Neural crest cell (in vitro differentiated cells): ENCODE measurements at places on chromosomes 2 and 18. TPM values are rescaled to one million over a fixed set of nuclear protein-coding genes. Genes with fewer than 3 reads are reported as not detected.

DNA sequence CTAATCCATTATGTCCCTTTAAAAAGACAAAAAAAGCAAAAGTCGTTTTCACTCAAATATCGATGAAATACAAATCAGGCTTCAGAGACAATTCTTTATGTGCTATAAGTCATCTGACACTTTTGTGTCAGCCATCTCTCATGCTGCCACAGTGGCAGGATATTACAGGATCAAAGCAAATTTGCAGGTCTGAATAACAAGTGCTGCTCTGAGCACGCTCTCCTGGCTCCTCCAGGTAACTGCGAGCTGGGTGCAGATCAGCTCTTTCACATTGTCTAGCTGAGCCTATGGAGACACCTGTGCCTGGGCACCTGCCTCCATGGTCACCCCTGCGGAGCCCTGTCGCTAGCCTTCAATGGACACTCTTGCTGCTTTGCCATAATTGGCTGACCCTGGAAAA lies 250.2 kb upstream of the RAB12 start:
- H3K4me3 ChIP-seq: no peak overlapping the region
- no peak overlapping the region for H3K27ac ChIP-seq
- DNase-seq: no peak
- peaks cover 13% of the 10 kb centered on the region for H3K27me3 ChIP-seq
- peaks cover 7% of the 10 kb centered on the region for H3K4me1 ChIP-seq

GRCh38 chr2:231923951-231924888 lies 2.0 kb downstream of the NPPC start:
- peaks cover 48% of the 10 kb centered on the region for H3K27me3 ChIP-seq
- peaks cover 6% of the 10 kb centered on the region for H3K36me3 ChIP-seq
- peaks cover 38% of the 10 kb centered on the region for H3K4me1 ChIP-seq
- no peak for DNase-seq
- H3K4me3 ChIP-seq: peak overlapping the region; percentile 89
- H3K27ac ChIP-seq: no peak overlapping the region

The CCDC68 gene
- not detected in 2 replicates for total RNA-seq

The AKAIN1 gene
- not detected in 2 replicates for total RNA-seq

DNA sequence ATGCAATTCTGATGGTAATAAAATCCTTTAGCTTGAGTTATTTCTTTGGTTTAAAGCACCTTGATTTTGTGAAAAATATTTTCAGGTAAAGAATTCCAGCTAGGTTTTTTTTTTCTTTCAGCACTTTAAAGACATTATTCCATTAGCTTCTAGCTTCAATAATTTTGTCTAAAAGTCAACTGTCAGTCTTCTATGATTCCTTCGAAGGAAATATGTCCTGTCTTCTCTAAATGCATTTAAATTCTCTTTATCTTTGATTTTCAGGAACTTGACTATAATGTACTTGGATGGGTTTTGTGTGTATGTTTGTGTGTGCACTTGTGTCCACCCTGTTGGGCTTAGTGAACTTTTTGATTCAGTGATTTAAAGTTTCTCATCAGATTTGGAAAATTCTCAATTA lies 4.7 kb downstream of the LONRF2 start:
- no peak overlapping the region for H3K27ac ChIP-seq
- H3K27me3 ChIP-seq: peaks cover 21% of the 10 kb centered on the region
- DNase-seq: no peak
- no peak overlapping the region for H3K4me3 ChIP-seq

The SPATA3 gene
- not detected in 2 replicates for total RNA-seq

- no peaks in the 10 kb centered on the region for H3K4me1 ChIP-seq
- no peak for DNase-seq
- H3K27me3 ChIP-seq: no peaks in the 10 kb centered on the region
- no peak overlapping the region for H3K4me3 ChIP-seq
- no peak overlapping the region for H3K27ac ChIP-seq
Observed at GRCh38 chr2:79757526-79757925, 244.7 kb downstream of the CTNNA2 start.

The IL36G gene
- not detected in 2 replicates for total RNA-seq

DNA sequence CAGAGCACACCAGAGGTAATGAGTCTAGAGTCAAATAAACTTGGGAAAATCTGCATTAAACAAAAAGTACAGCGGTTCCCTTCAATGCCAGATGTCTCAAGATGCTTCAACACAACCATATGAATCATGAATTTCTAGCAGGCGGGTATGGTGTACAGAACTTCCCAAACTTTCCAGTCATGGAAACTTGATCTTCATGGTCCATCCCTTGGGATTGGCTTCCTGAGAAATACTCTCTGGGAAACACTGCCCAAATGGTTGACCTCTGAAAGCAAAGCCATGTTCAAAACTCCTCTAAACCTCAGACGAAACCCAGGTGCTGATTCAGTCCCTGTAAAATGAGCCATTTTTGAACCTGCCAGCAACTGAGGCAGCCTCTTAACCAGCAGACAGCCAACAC lies 16.4 kb upstream of the TMEM247 start:
- H3K4me1 ChIP-seq: peaks cover 9% of the 10 kb centered on the region
- H3K4me3 ChIP-seq: no peak overlapping the region
- peaks cover 2% of the 10 kb centered on the region for H3K27me3 ChIP-seq
- no peak for DNase-seq

DNA sequence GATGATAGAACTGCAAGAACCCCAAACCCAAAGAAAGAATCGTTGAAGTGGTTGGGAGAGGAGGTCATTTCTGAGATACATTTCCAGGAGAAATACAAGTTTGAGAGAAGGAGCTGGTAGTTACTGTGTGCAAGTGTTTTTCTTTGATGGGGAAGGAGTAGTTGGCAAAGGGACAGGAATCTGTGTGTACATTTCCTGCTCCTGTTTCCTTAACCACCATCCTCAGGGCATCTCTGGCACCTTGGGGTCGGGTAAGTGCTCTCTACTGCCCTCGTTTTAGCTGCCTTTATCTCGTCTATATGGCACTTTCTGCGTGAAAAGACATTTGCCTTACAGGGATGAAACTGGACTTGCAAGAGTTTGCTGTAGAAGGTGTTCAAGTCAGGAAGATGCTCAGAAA lies 27.3 kb downstream of the CDC42EP3 start:
- peaks cover 46% of the 10 kb centered on the region for H3K36me3 ChIP-seq
- no peaks in the 10 kb centered on the region for H3K27me3 ChIP-seq
- no peak overlapping the region for H3K27ac ChIP-seq
- no peak overlapping the region for H3K4me3 ChIP-seq

DNA sequence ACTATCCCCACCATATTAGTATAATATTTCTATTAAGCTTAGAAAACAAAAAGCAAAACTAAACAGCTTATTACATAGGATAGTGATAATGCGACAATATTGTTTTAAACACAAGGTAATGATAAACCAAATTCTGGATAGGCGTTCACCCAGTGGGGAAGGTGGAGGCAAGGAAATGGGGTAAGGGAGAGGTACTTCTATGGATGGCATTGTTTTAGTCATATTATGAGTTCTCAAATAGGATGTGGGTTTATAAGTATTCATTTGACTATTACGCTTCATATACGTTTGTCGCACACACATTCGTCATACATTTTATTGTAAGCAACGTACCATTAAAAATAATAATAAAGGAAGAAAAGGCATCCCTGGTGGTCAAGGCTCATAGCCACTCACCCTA lies 88.8 kb upstream of the DNMT3A start:
- DNase-seq: no peak
- H3K4me3 ChIP-seq: no peak overlapping the region
- H3K27ac ChIP-seq: no peak overlapping the region
- H3K27me3 ChIP-seq: no peaks in the 10 kb centered on the region

- no peak for DNase-seq
- H3K4me3 ChIP-seq: no peak overlapping the region
- H3K27ac ChIP-seq: no peak overlapping the region
- H3K36me3 ChIP-seq: no peaks in the 10 kb centered on the region
- peaks cover 4% of the 10 kb centered on the region for H3K27me3 ChIP-seq
- H3K4me1 ChIP-seq: peaks cover 28% of the 10 kb centered on the region
Observed at GRCh38 chr2:8581601-8582041, 100.2 kb upstream of the ID2 start.

DNA sequence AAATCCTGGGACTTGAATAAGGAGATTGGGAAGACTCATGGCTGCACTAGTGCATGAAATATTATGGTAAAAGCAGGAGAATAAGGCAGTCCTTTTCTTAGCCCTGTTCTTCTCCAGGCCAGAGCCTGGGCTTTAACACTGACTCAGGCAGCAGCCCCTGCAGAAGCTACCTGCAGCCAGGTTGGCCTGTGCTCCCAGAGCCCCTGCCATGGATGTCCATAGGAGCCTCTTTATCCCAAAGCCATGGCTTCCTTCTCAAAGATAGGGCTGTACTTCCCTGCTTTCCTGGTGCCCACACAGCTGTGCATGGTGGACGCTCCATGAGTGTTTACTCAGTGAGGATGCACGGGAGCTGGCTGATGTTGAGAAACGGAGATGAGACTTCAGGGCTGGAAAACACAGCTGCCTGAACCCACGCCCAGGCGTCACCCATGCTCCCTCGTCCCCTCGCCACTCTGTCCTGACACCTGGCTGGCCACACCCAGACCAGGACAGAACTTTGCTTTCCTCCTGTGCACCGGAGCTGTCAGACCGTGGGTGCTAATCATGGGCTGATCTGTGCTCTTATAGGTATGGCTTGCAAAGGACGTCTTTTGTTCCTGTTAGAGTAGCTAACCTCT lies 135.5 kb downstream of the GLI2 start:
- H3K4me1 ChIP-seq: peaks cover 55% of the 10 kb centered on the region
- H3K4me3 ChIP-seq: no peak overlapping the region
- no peaks in the 10 kb centered on the region for H3K27me3 ChIP-seq
- no peaks in the 10 kb centered on the region for H3K36me3 ChIP-seq
- DNase-seq: no peak

DNA sequence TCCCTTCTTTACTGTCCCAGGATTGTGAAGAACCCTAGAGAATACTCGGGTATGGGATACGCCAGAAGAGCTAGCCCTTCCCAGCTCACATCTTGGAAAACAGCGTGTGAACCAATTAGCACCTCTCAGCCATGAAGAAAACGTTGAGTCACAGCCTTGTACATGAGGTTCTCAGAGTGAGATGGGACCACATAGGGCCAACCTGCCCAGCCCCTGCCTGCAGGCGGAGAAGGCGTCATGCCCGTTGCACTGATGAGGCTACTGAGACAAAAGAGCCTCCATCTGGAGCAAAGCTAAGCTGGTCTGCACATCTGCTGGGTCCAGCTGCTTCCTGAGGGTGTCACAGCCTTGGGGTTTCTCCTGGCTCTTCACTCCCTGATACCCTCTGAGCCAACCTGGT lies 92.2 kb downstream of the LBH start:
- no peaks in the 10 kb centered on the region for H3K36me3 ChIP-seq
- H3K4me1 ChIP-seq: peaks cover 18% of the 10 kb centered on the region
- no peaks in the 10 kb centered on the region for H3K27me3 ChIP-seq
- no peak overlapping the region for H3K27ac ChIP-seq

GRCh38 chr2:72864500-72864899 lies 22.7 kb upstream of the SPR start:
- no peak overlapping the region for H3K4me3 ChIP-seq
- H3K4me1 ChIP-seq: peaks cover 9% of the 10 kb centered on the region
- no peaks in the 10 kb centered on the region for H3K36me3 ChIP-seq
- peaks cover 77% of the 10 kb centered on the region for H3K27me3 ChIP-seq
- H3K27ac ChIP-seq: no peak overlapping the region
- no peak for DNase-seq

The SH3BP4 gene
- total RNA-seq: 32.1 and 37.1 TPM in 2 replicates

DNA sequence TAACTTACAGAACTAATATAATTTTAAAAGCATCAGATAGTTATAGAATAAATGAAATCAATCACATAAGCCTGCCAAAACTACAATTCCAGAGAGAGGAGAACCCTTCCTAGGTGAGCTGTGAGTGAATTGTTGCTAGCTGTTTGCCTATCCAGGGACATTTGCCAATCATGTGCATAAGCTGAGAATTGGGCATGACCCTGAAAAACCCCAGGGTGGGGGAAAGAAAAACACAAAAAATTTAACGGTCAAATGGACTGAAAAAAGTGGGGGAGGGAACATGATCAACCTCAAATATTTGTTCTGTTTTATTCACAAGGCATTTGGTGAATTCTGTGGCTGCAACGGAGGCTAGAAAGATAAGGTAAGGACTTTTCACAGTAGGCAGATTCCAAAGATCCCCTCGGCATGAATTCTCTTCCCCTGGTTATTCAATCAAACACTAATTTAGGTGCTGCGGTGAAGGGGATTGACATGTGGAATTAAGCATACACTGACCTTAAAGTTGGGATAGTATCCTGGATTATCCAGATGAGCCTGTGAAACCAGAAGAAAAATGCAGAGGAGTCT lies 203.9 kb upstream of the RGPD4 start:
- no peaks in the 10 kb centered on the region for H3K4me1 ChIP-seq
- H3K4me3 ChIP-seq: no peak overlapping the region
- no peak for DNase-seq
- no peaks in the 10 kb centered on the region for H3K27me3 ChIP-seq
- H3K27ac ChIP-seq: no peak overlapping the region

The ZNF521 gene
- total RNA-seq: 86.1 and 87.9 TPM in 2 replicates

DNA sequence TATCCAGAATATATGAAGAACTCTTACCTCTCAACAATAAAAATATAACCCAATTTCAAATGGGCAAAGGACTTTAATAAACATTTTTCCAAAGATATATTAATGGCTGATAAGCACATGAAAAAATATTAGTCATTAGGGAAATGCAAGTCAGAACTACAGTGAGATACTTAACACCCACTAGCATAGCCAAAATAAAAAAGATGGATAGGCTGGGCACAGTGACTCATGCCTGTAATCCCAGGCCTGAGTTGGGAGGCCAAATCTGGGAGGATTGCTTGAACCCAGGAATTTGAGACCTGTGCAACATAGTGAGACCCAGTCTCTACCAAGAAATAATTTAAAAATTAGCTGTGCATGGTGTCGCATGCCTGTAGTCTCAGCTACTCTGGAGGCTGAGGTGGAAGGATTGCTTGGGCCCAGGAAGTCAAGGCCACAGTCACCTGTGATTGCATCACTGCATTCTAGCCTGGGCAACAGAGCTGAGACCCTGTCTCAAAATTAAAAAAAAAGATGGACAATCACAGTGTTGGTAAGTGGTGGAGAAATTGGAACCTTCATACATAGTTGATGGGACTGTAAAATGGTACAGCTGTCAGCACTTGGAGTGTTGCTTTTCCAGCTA lies 25.1 kb downstream of the MARCHF7 start:
- no peaks in the 10 kb centered on the region for H3K4me1 ChIP-seq
- peaks cover 19% of the 10 kb centered on the region for H3K36me3 ChIP-seq
- DNase-seq: no peak

GRCh38 chr2:185859506-185859905 lies 120.9 kb downstream of the FSIP2 start:
- no peak for DNase-seq
- no peak overlapping the region for H3K4me3 ChIP-seq
- peaks cover 8% of the 10 kb centered on the region for H3K36me3 ChIP-seq
- no peaks in the 10 kb centered on the region for H3K27me3 ChIP-seq
- H3K4me1 ChIP-seq: peaks cover 6% of the 10 kb centered on the region
- no peak overlapping the region for H3K27ac ChIP-seq

GRCh38 chr2:234368861-234369261 lies 128.0 kb downstream of the ARL4C start:
- H3K36me3 ChIP-seq: no peaks in the 10 kb centered on the region
- H3K27me3 ChIP-seq: no peaks in the 10 kb centered on the region
- H3K4me1 ChIP-seq: peaks cover 29% of the 10 kb centered on the region
- H3K27ac ChIP-seq: no peak overlapping the region
- no peak for DNase-seq

GRCh38 chr2:140770645-140771044 lies 1360.2 kb downstream of the LRP1B start:
- no peaks in the 10 kb centered on the region for H3K36me3 ChIP-seq
- H3K27ac ChIP-seq: no peak overlapping the region
- DNase-seq: no peak
- no peak overlapping the region for H3K4me3 ChIP-seq
- no peaks in the 10 kb centered on the region for H3K4me1 ChIP-seq

- H3K4me3 ChIP-seq: no peak overlapping the region
- no peaks in the 10 kb centered on the region for H3K4me1 ChIP-seq
Observed at GRCh38 chr2:68660658-68661057, 17.3 kb downstream of the PROKR1 start.
